ENCODE measurements at places on chromosomes 12 and 14.

DNA sequence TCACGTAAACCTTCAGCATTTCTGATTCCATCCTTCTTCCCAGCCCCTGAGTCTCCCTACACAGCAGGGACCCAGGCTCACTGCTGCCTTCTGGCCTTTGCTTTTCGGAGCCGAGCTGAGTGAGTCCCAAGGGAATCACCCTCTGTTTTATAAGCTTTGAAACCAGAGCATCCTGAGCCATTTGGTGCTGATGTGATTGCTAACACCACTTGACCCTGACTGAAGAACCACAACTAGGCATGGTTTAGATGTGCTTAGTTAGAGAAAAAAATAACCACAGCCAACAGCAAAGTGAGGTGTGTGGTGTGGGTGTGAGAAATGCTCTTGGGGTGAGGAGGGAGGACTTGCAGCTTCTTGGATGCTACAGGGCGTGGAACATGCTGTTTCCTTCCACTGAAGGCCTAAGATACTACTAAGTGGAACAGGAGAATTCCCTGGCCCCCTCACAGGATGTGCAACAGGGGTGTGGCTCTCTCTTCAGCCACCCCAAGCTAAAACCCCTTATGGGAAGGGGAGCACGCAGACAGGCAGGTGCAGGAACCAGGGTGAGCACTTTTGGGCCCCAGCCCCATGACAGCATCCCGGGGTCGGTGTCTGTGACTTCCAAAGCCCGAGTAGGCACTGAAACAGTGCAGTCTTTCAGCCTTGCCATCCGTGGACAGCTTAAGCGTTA is at the start of gene TC2N:
TSS of gene TC2N (minus strand) at position 221 of the 673 bp plus-strand sequence. CDS start 53,767 bp downstream, outside the sequence.
- DNase-seq, result no peak

- no peak for DNase-seq
These were observed 20.2 kb downstream of the ADGRD1 start for GRCh38 chr12:130973906-130974305.

DNA sequence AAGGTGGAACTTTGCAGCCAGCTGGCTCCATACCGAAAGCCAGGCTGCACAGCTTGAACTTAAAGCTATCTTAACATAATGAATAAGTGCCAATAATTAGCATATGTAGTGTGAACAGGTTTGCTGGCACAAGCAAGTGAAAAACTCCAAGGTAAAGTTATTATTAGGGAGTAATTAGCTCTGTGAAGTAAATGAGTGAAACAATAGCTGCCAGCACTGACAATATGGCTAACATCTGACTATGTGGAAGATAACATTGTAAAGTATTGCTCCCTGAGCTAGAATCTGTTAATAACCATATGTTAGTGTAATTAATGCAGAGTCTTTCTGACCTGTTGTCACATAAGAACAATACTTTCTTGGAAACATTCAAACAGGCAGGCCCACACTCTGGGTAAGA is 246.4 kb downstream of the SOX5 start:
- no peak for DNase-seq

DNA sequence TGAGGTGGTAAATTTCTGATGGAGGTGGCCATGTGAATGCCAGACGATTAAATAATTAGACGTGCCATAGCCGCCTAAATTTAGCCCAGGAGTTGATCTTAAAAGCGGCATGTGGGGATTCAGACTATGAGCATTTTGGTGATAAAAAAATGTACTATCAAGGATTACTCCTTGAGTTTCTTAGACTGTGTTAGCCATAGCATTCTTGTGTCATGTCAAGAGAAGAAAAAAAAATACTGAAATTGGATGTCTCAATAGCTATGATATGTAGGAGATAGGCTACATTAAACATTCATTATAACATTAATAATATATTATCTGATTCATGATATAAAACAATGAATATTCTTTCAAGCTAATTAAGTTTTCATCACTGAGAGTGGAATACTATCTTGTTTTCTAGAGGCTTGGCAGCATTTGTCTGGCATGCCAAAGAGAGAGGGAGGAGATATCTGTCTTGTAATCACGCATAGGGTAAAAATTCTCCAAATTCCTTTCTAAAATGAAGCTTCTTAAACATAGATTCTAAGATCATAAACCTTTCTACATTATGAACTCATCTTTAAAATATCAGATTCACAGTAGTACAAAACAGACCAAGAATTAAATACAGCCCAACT is 727.0 kb downstream of the C12orf50 start:
- DNase-seq, result no peak

- no peak for DNase-seq
These were observed 30.8 kb downstream of the RPS6KA5 start for GRCh38 chr14:91029456-91030217.

DNA sequence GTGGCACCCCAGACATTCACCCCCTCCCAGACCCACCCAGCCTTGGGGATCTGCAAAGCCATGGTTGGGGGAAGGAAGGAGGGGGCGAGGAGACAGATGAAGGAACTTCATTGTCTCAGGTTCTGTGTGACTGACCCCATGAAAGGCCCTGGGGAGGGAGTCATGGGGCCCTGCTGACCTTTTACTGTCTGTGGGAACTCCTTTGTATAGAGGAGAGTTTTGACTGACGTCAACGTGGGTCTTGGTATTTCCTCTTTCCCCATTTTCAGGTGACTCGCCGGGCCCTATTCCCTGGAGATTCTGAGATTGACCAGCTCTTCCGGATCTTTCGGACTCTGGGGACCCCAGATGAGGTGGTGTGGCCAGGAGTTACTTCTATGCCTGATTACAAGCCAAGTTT is 3.1 kb upstream of the RAB5B start:
- DNase-seq, result no peak

- no peak for DNase-seq
These were observed 128.2 kb downstream of the SLC38A6 start for GRCh38 chr14:61109288-61109687.

DNA sequence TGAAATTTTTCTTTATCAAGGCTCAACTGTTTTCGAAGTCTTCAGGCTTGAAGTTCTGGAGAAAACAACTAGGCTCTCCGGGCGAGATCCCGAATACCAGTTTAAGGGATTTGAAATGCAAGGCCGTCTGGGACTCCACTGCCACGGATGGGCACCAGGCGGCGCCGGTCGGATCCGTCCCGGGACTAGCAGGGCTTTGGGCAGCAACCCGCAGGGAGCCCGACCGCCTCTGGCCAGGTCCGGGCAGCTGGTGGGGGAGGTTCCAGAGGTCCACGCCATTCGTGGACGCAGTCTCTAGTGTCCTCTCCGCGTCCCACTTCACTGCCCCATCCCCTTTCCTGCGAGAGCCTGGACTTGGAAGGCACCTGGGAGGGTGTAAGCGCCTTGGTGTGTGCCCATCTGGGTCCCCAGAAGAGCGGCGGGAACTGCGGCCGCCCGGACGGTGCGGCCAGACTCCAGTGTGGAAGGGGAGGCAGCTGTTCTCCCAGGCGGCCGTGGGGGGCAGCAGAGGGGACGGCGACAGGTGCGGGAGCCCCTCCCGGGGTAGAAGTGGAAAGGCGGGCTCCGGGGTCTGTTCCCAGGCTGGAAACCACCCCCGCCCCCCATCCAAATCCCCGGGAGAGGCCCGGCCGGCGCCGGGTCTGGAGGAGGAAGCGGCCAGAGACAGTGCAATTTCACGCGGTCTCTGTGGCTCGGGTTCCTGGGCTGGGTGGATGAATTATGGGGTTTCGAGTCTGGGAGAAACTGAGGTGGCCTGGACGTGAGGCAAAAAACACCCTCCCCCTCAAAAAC is 838 bp upstream of the ERBB3 start:
- peak; percentile 94 for DNase-seq

DNA sequence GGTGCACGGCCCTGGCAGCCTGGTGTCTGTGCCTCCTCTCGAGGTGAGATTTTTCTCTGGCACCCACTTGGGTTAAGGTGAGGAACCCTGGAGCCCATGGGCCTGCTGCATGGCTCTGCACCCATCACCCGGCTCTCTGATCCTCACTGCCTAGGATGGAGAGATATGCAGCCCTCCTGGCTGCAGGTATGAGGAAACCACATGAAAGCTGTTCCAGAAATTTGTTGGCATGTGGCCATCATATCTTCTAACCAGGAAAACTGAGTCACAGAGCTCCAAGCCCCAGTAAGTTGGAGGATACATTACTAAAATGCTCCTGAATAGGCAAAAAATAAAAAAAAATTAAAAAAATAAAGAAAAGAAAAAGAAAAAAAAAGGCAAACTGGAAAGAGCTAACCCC is 39.3 kb upstream of the DDX11 start:
- no peak for DNase-seq

DNA sequence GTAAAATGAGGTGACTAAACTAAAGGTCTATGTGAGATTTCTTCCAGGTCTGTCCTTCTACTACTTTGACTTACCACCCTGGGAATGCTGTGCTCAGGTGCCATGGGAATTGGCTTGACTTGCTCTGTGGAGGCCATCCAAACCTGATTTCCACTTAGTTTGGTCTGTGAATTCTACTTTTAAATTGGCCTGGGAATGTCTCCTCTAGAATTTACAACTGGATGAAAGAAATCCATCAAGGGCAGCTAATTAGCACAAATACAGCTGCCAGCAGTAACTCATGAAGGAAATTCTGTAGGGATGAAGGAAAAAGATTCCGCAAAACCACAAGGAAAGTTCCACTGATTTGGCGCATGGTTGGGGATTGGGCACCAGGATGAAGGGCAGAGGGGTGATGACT is 31.7 kb upstream of the FRMD6 start:
- DNase-seq, result no peak

GRCh38 chr14:53360829-53361228 is 207.7 kb upstream of the DDHD1 start:
- DNase-seq, result no peak

GRCh38 chr14:60002819-60003492 is 83.0 kb downstream of the LRRC9 start:
- no peak for DNase-seq

DNA sequence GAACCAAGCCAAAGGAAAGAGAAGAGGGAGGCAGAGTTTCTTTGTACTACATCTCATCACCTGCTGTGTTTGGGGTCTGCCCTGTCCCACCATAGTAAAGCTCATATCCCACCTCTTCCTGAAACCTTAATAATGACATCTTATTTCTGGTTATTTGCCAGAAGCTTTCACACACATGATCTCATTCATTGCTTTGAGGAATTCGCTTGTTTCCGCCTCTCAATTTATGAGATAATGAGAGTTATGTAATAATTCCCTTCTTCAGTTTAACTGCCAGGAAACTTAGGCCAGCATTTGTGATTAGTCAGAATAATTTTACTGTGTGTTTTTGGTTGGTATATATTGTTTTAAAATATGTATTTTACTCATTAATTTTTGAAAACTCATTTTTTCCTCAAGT is 205.2 kb downstream of the CACNA1C start:
- no peak for DNase-seq

GRCh38 chr12:94615260-94616181 is 34.8 kb downstream of the TMCC3 start:
- peak; percentile 66 for DNase-seq

DNA sequence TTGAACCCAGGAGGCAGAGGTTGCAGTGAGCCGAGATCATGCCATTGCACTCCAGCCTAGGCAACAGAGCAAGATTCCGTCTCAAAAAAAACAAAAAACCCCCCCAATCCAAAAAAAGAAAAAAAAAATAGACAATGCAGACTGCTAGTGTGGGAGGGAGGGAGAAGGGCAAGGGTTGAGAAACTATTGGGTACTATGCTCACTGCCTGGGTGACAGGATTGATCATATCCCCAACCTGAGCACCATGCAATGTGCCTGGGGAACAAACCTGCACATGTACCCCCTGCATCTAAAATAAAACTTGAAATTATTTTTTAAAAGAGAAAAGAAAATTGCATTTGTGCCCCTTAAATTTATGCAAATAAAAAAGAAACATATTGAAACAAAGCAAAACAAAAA is 65.6 kb upstream of the PLEKHG3 start:
- DNase-seq, result no peak

GRCh38 chr12:2284857-2285256 is 232.1 kb downstream of the CACNA1C start:
- peak; percentile 83 for DNase-seq

- no peak for DNase-seq
These were observed 73.1 kb downstream of the WDR20 start for GRCh38 chr14:102212845-102213244.

DNA sequence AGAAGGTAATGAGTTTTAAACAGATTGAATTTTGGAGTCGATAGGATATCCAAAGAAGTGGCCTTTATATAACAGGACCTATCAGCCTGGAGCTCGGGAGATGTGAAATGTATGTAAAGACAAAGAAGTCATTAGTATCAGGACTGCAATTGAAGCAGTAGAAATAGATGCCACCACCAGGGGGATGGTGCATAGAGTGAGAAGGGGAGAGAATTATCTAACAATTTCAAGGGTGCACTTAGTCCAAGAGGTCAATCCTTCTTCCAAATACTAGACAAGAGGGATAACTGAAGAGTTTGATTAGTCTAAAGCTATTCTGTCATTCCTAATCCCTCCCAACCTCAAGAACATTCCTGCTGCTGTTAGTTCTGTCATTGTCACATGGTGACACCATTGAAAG is 127.8 kb downstream of the CFAP54 start:
- no peak for DNase-seq
